ENCODE measurements at places on chromosomes 7 and 10.

DNA sequence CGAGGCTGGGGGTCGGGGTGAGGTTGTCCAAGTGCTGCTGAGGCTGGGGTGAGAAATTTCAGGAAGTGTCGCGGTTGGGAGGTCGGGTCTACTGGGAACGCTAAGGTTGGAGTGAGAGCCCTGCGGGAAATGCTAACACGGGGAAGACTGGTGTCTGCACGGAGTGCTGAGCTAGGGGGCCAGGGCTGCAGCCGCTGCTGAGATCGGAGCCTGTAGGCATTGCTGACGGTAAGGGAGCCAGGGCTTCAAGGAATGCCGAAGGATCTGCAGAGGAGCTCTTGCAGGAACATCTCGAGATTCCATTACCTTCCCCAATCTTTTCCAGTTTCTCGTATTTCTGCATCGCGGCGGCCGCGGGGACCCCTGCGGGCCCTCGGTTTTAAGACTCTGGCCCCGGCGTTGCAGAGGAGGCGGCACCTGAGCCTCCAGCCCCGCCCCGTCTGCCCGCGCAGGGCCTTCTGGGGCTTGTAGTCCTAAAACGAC is at the start of gene CDK5:
TSS of gene CDK5 (minus strand) at position 392 of the 483 bp plus-strand sequence. CDS start at position 343, 49 bp downstream.
- no peak for DNase-seq

GRCh38 chr7:1716263-1717094 is 46.4 kb downstream of the ELFN1 start:
- DNase-seq: peak; percentile 61

- DNase-seq: peak; percentile 26
These were observed 254.3 kb downstream of the ELFN1 start for GRCh38 chr7:1924258-1924817.

DNA sequence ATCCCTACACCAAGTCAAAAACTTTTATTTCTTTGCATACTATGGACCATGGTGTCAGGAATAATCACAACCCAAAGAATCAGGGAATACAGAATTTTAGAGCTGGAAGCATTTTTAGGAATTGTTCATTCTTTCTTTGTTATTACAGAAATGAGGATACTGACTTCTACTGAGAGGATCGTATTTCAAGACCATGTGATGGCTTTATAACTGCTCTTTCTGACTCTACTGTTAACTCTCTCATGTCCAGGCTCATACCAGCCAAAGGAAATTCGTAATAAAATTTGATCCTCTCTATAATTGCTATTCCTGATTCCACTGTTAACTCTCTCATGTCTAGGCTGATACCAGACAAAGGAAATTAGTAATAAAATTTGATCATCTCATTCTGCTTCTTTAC is 1050.9 kb upstream of the C7orf33 start:
- DNase-seq: no peak

DNA sequence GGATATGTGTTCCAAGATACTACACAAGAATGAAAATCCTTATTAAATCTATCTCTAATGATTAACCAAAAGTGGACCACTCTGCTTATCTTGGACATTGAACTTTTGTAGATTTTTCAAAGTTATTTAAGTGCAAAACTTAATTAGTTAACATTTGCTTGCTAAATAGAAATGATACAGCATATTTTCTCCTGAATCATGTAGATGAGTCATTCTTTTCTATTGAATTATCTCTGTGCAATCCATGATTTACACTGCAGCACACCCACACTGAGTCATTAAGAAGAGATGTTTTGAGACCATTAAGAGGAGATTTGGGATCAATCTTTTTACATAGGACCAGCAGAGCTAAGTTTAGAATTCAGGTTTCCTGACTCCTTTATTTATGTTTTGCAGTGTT is 6.6 kb upstream of the ABCC2 start:
- peak; percentile 88 for DNase-seq

DNA sequence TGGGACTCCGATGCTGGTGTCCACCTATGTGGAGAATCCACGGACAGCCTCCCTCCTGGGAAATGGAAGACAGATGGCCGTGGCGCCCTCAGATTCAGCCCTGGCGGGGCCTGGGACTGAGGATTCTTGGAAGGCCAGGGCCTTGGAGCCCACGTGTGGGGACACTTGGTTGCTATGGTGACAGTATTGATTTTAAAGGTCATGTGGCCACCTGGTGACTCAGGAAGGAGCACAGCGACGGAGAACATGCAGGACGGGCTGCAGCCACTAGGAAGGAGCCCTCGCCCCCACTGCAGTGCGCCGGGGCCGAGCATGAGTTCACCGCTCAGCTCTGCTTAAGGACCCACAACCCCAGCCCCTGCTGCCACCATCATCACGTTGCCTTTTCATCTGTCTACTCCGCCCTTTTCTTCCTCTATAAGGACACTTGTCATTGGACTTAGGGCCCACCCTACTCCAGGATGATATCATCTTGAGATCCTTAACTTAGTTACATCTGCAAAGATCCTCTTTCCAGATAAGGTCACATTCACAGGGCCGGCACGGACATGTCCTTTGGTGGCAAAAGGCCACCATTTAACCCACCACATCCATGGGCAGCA is 3.7 kb upstream of the STK32C start:
- no peak for DNase-seq

DNA sequence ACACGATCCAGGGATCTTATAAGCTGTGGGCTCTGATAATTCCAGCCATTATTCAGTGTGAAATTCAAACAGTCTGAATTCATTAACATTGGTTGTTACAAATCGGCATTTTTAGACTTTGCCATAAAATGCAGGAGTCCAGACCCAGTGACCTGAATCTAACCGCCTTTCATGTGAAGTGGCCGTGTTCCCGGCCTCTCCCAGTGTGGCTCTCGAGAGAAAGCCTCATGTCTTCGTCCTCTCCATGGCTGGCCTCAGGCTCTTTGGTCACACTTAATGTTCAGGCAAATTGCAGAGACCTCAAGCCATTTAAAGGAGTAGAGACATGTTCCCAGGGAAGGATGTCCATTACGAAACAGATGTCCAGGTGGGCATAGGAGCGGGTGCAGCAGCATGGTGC is 59.3 kb downstream of the CTBP2 start:
- no peak for DNase-seq

DNA sequence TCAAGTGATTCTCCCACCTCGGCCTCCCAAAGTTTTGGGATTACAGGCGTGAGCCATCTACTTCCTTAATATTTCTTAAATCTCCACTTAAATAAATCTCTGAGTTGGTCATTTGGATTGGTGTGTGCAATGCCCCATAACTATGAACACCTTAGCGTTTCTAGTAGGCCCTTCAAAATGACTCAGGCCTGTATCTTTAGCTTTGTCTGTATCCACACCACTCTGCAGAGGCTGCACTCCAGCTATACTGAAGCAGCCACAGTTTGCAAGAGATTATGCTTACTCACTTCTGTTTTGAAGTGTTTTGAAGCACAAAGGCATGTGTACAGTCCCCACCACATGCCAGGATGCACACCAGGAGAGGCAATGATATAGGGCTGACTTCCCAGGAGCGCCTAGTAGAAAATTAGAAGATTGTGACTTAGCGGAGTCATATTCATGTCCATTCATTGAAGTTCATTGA is 2.4 kb upstream of the ST7 start:
- no peak for DNase-seq

GRCh38 chr7:106178593-106179134 is 66.6 kb upstream of the SYPL1 start:
- peak; percentile 36 for DNase-seq

GRCh38 chr10:101859530-101859929 is 15.9 kb upstream of the KCNIP2 start:
- no peak for DNase-seq

- peak; percentile 90 for DNase-seq
These were observed 120.7 kb downstream of the TES start for GRCh38 chr7:116331020-116331419.

- DNase-seq: no peak
These were observed 6.1 kb downstream of the GPER1 start for GRCh38 chr7:1093916-1094508.

GRCh38 chr7:98569691-98570337 is 47.3 kb upstream of the NPTX2 start:
- no peak for DNase-seq

DNA sequence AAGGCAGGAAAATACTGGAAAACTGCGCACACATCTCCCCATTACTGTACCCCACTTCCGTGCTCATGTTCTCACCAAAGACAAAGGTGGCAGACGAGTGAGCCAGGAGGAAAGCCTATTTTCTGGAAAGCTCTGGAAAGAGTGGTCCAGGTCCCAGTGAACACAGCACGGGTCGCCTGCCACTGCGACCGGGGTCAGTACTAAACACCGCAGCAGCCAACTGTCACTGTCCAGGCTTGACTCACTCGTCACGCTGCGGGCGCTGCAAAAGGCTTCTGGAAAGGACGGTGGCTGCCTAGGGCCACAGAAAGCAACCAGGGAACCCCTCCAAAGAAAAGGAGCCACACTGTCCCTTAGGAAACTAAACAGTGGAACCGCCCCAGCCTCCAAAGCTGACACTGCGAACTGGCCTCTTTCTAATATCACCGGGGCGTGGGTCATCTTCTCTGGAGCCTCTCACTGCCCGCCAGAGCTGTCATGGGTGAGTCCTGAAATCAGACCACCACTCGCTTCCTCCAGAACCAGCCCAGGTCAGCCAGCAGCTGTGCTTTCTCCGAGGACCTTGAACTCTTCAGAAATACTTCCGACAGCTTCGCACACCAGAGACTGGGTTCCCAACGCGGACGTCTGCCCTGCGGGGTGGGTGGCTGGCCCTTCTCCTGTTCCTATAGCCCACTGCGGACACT is 4.0 kb downstream of the RADIL start:
- no peak for DNase-seq

GRCh38 chr7:105674200-105674920 is 93.1 kb upstream of the EFCAB10 start:
- no peak for DNase-seq

DNA sequence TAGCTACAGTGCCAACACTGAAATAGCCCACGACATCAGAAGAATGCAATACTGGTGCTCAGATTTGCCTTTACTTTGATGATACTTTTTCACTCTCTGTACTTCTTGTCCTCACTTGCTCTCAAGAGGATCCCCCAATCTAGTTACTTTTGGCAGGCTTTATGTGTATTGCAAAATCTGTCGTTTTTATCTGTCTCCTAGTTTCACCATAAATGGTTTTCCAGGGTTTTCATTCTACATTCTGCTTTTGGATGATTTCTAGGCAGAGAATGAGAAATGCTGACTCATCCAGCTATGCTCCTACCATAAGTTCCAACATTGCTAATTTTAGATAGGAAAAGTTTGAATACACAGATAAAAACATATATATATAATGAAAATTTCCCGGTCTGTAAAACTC is 659.5 kb upstream of the NRG3 start:
- no peak for DNase-seq

- peak; percentile 14 for DNase-seq
These were observed 6.5 kb downstream of the MDH2 start for GRCh38 chr7:76054123-76055120.

GRCh38 chr7:111210996-111211395 is 120.1 kb downstream of the LRRN3 start:
- peak; percentile 54 for DNase-seq

DNA sequence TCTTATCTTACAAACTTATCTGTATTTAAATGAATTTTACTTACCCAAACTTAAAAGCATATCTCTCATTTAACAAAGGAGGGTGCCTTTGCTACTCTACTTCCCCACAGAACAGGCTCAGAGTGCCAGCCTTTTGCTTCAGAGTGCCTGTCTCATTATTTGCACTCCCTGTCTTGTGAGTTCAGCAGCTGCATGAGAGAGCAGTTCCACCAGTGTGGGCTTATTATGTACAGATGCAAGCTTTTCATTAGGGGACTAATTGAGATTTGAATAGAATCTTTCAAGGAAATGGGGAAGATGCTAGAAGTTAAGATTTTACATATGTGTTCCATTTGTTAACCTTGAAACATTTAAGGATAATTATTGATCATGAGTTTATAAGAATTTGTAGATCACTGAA is 310.2 kb upstream of the LRRN3 start:
- DNase-seq: no peak

DNA sequence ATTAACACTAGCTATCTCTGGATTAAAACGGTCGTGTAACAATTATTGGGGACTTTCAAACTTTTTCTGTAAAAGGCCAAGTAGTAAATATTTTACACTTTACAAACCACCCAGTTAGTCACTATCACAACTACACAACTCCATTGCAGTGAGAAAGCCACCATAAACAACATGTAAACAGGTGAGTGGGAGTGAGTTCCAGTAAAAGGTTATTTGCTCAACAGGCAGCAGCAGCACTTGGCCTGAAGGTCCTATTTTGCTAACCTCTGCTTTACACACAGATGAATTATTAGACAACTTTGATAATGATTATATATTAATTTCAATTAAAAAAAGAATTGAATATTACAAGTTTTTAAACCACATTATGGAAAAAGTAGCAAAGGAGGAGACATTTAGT is 15.8 kb upstream of the AGMO start:
- no peak for DNase-seq

DNA sequence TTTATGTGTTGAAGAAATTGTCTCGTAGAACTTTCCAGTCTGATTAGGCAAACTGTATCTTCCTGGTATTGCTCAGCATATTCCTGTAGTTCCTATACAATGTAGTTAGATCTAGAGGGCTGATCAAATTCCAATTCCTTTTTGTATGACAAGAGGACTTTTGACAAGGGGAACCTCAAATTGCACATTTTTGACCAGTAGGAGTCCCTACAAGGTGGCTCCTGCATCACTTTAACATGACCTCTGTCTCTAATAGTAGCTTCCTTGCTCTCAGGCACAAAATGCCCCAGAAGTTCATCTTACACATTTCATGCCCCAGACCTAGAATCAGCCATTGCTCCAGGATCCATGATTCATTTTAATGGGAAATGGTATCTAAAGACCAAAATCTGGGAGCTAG is 18.7 kb downstream of the HERPUD2 start:
- no peak for DNase-seq

Data from astrocyte (in vitro differentiated cells and primary cell).